ENCODE measurements at places on chromosomes 3 and 15. TPM values are rescaled to one million over a fixed set of nuclear protein-coding genes. Genes with fewer than 3 reads are reported as not detected.

DNA sequence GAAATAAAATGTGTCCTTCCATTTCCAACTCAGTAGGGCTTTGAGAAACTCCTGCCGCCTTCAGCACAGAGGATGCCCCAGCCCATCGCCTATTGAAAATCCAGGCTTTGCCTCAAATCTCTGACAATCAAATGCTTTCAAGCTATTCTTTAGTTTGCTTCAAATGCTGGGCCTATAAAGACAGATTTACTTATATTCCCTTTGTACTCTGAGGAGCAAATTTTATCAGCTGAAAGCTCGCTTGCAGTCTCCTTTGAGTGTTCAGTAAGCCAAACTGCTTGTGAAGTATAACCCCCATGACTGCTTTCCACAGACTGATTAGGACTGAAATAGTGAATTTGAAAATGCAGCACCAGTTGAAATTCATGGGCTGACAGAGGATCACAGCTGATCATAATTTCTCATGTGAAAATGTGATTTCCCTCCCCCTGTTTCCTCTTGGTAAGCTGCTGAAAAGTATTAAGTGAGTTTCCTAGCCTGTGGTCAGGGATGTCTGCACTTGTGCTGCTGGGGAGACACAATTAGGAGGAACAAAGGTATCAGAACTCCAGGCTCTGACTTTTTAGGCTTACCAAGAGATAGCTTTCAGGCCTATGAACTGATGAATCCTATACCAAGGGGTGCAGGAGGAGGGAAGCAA lies 563.4 kb upstream of the TGFBR2 start:
- DNase-seq = no peak

- DNase-seq = no peak
Measured at GRCh38 chr3:15120986-15121385, 22.0 kb upstream of the RBSN start.

The MORC1 gene
- not detected for total RNA-seq

The GOLGA8J gene
- 0.41 TPM for total RNA-seq

DNA sequence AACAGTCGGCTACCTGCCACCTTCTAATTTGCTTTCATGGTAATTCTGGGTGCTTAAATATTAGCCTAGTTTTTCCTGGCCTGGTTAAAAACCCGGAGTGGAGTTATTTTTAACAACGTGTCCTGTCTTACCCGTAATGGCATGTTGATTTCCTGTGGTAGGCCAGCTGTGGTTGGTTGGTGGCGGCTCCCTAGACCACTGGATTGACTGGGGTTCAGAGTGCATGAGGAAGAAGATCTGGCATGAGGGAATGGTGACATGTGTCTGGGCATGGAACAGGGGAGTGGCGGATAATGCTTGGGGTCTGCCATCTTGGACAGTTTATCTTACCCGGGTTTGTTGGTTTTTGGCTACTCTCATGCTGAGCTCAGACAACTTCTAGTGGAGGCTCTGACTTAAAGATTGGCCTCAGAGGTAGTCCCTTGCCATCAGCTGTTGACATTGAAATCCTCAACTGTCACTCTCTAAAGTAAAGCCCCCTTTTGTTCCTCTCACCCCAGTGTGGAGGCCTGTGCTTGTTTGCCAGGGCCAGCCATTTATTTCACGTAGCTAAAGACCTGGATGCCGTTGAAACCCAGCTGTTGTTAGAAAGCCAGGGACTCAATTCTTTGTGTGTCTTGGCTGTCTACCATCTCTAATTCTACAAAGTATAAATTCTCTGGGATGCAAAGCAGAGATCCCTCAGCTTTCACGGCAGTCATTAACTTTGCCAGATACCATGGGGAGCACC lies 81.6 kb downstream of the DNASE1L3 start:
- no peak for DNase-seq

DNA sequence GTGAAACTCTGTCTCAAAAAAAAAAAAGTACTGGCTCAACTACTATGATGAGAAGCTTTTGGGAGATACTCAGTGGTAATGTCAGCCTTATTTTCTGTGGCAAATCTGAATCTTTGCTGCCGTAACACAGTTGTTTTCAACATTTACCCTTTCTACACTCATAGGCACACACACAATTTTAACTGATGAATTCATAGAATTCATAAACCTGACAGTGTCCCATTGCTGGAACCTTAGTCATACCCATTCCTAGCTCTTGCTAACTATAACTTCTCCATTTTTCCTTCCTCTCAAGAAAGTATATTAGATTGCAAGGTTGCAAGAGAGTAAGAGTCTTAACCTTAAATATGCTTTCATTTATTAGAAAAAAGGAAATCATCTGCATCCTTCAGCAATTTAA lies 496.6 kb downstream of the FHIT start:
- no peak for DNase-seq

- DNase-seq = no peak
Measured at GRCh38 chr3:54897028-54897711, 30.7 kb downstream of the LRTM1 start.

DNA sequence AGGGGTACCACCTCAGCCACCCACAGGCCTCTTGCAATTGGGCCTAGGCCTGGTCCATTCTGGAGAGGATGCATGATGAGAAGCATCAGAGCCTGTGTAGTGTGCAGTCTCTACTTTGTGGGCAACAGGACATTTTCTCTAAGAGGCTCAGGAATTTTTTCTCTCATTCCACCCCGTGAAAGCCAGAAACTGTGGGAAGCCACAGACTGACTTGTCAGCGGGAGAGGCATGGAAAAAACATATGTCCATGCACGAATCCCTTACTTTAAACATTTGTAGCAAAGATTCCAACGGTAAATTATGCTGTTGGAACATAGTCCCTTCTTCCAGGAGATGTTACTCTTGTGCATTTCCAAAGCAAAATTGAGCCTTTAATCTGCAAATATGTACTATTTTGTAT lies 196.5 kb downstream of the KLHL25 start:
- no peak for DNase-seq

- no peak for DNase-seq
Measured at GRCh38 chr15:34701536-34701935, 53.3 kb downstream of the GJD2 start.

DNA sequence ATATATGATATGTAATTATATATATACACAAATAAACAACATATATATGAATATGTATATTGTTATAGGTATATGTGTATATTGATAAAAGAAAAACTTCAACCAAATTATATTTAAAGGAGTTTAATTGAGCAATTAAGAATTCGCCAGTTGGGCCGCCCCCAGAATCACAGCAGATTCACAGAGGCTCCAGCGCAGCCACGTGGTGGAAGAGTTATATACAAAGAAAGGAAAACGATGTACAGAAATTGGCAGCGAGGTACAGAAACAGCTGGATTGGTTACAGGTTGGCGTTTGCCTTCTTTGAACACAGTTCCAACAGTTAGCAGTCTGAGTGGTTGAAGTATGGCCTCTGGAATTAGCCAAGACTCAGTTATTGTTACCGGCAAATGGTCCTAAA lies 137.3 kb upstream of the SLC24A5 start:
- no peak for DNase-seq

DNA sequence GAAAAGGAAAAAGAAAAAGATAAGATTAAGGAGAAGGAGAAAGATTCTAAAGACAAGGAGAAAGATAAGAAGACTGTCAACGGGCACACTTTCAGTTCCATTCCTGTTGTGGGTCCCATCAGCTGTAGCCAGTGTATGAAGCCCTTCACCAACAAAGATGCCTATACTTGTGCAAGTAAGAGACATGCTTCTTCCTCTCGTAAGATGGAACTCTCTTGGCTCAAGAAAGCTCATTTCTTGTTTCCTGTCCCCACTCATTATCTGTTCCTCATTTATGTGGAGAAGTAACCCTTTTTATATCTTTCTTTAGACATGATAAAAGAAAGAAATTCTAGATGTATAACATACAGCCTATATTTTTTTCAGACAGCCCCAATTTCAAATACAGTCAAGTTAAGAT lies 101.4 kb downstream of the KLHL25 start:
- DNase-seq = no peak

The CCR9 gene
- not detected for total RNA-seq

The RARB gene
- total RNA-seq = 15.6 TPM

DNA sequence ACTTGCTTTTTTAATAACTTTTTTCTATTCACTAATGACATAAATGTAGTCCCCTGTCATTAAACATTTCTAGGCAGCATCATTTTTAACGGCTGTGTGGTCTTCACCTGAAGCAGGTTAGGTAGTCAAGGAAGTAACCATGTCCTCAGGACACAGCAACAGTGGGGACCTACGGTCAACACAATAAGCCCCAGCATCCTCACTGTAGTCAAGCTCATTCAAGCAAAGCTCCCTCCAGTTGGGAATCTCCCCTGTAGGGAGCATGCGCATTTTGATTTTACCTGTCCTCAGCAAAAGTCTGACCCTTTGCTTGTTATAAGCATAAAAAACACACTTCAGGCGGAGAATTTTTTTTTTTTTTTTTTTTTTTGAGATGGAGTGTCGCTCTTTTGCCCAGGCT lies 151.4 kb downstream of the SHQ1 start:
- no peak for DNase-seq

The CFAP91 gene
- 0.44 TPM for total RNA-seq

Data from left ventricle myocardium inferior (tissue), 1 donor.